Activated T-helper 2 cell treated with anti-CD3 and anti-CD28 coated beads, Interferon-gamma antibody, Interleukin-2, Interleukin-4, amounts not matched to agents 10 μg/mL and 5 μg/mL and 100 μg/mL, durations not matched to agents 14 hours and 24 hours and 36 hours (primary cell): ENCODE measurements at places on chromosomes 12 and 14.
A peak's percentile ranks its signal among the peaks of the same experiment; 100 is the strongest.

DNA sequence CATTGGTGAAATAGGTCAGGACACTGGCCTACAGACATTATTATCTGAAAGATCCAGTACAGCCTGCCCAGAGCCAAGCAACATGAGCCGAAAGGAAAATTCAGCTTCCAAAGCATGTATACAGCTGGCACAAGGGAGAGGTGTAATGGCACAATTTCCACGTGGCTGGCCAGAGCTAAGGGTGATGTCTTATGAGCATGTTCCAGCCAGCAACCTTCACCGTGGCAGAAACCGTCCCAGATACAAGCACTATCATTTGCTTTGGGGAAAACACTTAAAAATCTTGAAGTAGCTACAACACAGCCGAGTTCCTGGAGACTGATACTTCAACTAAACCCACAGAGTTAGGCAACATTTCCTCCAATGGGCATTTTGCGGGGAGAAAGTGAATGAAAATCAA is 44.5 kb downstream of the CORO1C start:
- DNase-seq = no peak

DNA sequence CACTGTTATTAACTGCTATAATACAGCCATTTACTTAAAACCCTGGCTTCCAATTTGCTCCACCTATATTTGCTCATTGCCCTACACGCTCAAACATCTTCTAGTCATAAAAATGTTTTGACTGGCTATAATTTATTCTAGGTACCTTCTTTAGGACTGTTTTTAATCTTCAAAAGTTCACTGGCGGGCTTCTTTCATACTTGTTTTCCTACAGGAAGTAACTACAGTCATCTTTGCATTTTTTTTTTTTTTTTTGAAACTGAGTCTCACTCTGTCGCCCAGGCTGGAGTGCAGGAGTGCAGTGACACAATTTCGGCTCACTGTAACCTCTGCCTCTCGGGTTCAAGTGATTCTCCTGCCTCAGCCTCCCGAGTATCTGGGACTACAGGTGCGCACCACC is 32.5 kb downstream of the MPHOSPH9 start:
- no peak for DNase-seq

DNA sequence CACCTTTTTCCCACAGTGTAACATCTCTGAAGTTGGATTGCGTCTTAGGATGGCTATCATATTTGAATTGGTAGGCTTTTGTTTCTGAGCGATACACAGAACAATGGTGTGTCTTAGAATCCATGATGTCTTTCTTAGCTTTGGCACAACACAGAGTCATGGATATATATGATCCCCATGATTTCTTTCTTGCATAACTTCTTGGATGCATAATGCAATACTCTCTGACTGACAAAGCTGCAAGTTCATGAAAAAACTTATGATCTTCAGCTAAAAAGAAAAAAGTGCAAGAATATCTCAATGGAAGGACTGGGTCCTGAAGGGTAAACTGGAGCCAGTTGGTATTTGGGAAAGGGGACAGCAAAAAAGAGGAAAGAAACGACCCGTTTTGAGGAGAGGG is 48.1 kb downstream of the VWF start:
- no peak for DNase-seq

GRCh38 chr12:103012884-103013283 is 55.4 kb downstream of the ASCL1 start:
- no peak for DNase-seq

GRCh38 chr12:51160814-51161459 is 12.0 kb downstream of the TFCP2 start:
- DNase-seq = no peak

DNA sequence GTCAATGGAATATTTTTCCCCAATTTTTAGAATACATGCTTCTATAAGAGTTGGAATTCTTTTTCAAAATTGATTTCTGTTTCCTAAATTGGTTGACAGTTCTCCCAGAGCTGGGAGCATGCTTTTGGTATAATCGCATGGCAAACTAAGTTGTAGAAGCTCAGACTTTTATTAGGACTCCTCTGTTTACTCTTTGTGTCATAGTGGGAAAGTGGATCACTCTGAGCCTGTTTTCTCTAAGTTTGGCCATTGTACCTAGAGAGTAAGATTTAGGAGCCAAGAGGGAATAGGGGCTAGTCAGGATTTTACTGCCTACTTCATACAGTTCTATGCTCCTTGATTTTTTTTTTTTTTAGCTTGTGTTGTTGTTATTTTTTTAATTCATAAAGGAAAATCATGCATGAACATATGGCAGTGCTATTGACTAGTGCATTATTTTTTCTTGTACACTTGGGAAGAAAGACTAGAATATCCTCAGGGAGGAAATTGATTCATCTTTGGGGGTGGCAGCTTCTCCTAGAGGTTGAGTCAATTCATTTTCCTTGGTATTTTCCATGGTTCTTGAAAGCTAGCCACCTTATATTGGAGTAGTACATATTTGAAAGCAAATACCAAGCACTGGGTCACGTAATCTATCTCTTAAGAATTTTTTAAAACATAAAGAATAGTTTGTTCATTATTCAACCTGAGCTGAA is 77.7 kb upstream of the TRAF3 start:
- no peak for DNase-seq

DNA sequence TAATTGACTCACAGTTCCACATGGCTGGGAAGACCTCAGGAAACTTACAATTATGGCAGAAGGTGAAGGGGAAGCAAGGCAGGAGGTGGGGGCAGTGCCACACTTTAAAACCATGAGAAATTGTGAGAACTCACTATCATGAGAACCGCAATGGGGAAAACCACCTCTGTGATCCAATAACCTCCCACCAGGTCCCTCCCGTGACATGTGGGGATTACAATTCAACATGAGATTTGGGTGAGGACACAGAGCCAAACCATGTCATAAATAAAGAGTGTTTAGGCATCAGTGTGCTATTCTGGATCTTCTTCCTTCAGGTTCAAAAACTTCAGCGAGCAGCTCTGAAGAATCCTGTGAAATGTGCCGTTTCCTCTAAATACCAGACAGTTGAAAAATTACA is 9.7 kb downstream of the DDX47 start:
- DNase-seq = no peak

- DNase-seq = peak; percentile 37
These were observed 733 bp upstream of the P3H3 start for GRCh38 chr12:6827437-6827911.

GRCh38 chr14:94337274-94337673 is 14.1 kb upstream of the SERPINA6 start:
- DNase-seq = no peak

- no peak for DNase-seq
These were observed 33.6 kb upstream of the HIGD1C start for GRCh38 chr12:50918584-50919316.

- DNase-seq = no peak
These were observed 263.2 kb downstream of the RAD51B start for GRCh38 chr14:68082698-68083291.

DNA sequence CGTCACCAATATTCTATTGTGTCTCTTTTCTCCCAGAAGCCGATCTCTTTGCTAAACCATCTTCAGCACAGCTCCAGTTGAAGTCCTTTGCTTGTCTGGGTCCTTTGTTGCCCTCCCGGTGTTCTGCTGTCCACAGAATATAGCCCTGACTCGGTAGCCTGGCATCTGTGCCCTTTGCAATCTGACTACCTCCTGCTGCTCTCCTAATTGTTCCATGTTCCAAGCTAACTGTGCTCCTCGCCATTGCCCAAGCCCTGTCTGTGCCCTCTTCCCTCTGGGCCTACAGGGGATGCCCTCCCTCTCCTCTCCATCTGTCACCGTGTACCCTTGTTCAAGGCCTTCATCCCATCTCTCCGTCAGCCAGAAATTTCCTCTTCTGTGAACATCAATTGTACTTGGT is 306.3 kb downstream of the APAF1 start:
- DNase-seq = no peak

DNA sequence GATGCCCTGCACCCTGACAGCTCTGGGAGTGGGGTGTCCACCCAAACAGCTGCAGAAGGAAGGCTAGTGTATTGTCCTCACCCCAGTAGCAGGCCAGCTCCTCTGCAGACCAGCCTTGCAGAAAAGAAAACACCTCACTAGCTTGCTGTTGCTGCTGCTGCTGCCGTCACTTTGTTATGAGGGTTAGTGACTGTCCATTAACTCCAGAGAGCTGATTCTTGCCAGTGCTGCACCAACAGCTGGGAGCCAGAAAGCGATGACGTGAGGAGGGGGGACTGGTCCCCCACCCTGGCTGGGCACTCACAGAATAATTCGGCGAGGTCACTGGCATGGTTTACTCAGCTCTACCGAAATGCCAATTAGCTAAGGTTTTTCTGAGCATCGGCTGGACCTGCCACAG is 2.8 kb downstream of the SYNDIG1L start:
- no peak for DNase-seq

DNA sequence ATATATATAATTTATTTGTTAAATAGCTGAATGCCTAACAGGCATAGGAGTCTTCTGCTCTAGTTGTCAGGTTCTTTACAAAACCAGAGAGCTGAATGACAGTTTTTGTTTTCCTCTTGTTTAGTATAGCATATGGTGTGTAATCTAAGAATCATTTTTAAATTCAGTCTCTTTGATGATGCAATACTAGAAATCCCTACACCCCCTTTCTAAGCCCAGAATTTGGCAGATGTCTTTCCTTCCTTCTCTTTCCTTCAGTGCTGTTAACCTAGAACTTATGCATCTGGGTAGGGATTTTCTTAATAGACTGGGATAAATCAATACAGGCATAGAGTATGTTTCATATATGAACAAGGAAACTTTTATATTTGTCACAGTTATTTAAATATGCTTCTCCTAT is 198.1 kb downstream of the KCNH5 start:
- DNase-seq = no peak

- DNase-seq = no peak
These were observed 17.1 kb downstream of the DICER1 start for GRCh38 chr14:95140060-95140858.

- no peak for DNase-seq
These were observed 43.5 kb upstream of the CDKN3 start for GRCh38 chr14:54353266-54353665.

GRCh38 chr12:67145692-67146091 is 123.5 kb upstream of the CAND1 start:
- no peak for DNase-seq

GRCh38 chr14:88505621-88506020 is 49.2 kb downstream of the PTPN21 start:
- no peak for DNase-seq

DNA sequence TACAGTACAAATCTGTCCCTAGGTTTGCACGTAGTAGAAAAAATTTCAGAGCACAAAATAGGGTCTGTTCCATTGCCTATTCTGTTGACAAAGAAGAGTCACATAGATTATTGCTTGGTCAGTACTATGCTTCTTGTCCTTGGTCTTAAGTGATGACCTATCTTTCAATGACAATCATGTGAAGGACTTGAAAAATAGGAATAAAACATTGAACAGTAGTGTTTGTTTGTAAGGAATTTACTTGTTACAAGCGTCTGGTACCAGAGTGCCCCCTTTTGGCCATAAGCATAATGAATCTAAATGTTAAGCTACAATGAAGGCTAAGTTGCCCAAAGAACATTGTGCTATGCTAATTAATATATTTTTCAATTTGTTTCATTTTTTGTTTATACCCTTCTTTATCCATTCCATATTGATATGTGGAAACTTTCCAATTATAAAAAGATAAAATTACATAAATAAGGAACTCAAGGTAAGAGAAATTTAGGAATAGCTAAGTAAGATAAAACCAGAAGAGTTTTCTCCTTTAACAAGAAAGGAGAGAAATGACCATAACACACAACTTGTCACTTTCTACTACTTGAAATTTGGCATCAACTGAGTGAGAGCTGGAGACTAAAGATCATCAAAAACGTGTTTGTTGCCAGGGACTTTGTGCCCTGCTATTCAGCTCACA is 204.7 kb downstream of the EPS8 start:
- DNase-seq = no peak

- no peak for DNase-seq
These were observed 78.5 kb downstream of the PTPN21 start for GRCh38 chr14:88476214-88476774.

- no peak for DNase-seq
These were observed 16.8 kb upstream of the CHPT1 start for GRCh38 chr12:101680647-101681046.

DNA sequence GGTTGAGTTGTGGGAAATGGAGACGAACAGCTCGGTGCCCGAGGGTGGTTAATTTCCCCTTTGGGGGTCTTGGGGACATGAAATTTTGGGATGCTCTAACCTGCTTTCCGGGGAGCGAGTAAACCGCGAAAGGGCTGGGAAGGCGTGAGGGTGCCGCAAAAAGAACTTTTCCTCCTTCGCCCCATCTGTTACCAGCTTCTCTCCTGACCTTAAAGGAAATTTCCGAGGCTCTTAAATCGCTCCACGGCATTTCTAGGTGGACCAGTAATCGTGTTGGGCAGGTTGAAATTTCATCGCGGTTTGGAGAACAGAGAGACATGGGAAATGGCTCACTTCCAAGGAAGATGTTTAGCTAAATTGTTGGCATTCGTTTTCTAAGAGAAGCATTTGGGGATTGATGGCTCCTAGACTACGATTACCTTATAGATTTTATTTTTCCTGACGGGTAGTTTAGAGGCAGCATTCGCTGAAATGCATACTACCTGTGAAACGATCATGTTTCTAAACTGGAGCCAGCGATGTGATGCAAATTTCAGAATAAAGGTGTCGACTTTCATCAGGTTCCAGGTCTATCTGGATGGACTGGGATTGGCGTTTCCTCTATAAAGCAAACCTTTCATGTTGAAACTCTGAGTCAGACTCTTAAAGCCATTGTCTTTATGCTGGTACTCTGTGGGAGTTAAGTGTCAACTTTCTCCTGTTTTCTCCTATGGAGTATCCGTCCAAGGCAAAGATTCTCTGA is 414.5 kb downstream of the PCNX1 start:
- no peak for DNase-seq

DNA sequence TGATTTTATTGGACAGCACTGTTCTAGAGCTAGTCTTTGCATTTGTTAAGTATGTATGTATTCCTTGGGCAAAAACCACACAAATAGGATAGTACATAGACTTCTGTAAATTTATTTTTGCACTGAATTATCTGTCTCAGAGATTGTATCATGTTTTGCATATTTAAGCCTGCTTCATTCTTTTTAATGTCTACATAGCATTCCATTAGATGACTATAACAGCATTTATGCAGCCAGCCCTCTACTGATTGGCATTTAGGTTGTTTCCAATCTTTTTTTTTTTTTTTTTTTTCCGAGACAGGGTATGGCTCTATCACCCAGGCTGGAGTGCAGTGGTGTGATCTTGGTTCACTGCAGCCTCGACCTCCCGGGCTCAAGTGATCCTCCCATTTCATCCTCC is 34.5 kb downstream of the SYNDIG1L start:
- no peak for DNase-seq

GRCh38 chr14:100092832-100093231 is 27.6 kb downstream of the EVL start:
- DNase-seq = no peak

- DNase-seq = no peak
These were observed 103.6 kb upstream of the RTL1 start for GRCh38 chr14:101007004-101007614.

DNA sequence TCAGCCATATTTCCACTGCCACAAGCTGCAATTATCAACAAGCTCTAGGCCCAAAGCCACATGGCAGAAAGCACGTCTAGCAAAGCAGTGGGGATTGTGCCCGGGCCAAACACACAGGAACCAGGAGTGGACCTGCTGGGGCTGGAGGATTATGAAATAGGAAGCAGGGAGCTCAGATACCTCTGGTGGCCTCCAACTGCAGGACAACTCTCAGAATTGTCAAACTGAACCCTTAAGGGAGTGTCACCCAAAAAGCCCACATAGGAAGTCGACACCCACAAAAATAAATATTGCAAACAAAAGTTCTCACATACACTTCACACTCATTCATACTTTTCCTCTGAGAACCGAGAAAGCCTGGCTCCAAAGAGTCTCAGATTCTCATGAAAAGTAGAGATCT is 26.1 kb downstream of the KCTD10 start:
- no peak for DNase-seq
